ENCODE measurements at places on chromosomes 6 and 20.
A peak's percentile ranks its signal among the peaks of the same experiment; 100 is the strongest.

DNA sequence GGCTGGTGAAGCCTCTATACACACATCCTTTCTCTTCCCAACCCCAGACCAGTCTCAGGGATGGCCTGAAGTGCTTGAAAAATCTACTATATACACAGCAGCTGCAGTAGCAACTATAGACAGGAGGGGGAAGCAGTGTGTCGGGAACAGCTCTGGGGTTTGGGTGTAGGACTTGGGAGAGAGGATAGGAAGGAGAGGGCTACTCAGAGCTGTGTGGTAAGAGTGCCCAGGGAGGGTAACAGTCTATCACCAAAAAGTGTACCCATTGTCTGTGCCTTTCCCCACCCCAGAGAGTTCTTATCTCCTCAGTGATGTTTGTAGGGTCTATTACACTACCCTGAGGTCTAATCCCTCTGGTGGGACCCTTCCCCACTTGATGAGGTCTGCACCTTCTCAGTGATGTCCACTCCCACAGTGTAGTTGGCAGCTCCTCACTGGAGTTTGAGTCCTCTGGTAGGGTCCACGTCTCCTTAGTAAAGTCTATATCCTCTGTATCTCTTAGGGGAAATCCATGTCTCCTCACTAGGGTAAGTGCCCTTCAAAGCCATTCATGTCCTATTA, 1.5 kb upstream of the GGT7 start:
- DNase-seq: peak; percentile 91

GRCh38 chr6:12602951-12603672, 113.5 kb upstream of the PHACTR1 start:
- peak; percentile 73 for DNase-seq

DNA sequence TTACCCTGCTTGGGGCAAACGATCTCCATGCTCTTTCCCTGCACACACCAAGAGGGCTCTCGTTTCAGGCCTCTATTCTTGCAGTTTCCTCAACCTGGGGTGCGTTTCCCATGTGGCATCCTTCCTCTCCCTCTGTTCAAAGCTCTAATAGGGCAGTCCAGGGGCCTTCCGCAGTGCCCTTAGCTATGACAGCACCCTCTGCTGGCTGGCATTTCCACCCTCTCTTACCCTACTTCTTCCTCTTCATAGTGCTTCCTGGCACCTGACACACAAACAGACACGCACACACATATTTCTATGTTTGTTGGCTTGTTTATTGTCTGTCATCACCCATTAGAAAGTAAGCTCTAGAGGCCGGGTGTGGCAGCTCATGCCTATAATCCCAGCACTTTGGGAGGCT, 294.0 kb downstream of the CLIC5 start:
- DNase-seq: no peak

GRCh38 chr6:68126089-68126749, 508.9 kb upstream of the ADGRB3 start:
- no peak for DNase-seq

DNA sequence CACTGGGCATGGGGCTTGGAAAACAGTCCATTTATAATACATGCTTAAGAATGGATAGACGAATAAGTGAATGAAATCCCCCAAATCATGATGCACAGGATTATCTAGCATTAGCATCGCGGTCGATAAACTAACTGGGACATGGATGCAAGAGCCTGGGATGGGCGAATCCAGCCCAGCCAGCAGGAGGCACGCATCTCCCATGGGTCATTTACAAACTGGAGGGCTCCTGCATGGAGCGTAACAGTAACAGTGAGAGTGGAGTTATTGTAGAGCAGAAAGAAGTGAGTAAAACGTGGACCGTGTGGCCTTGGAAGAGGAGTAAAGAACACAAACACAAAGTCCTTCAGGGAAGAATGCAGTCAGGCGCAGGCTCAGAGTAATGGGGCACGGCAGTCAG, 136.5 kb downstream of the AGPAT4 start:
- no peak for DNase-seq

DNA sequence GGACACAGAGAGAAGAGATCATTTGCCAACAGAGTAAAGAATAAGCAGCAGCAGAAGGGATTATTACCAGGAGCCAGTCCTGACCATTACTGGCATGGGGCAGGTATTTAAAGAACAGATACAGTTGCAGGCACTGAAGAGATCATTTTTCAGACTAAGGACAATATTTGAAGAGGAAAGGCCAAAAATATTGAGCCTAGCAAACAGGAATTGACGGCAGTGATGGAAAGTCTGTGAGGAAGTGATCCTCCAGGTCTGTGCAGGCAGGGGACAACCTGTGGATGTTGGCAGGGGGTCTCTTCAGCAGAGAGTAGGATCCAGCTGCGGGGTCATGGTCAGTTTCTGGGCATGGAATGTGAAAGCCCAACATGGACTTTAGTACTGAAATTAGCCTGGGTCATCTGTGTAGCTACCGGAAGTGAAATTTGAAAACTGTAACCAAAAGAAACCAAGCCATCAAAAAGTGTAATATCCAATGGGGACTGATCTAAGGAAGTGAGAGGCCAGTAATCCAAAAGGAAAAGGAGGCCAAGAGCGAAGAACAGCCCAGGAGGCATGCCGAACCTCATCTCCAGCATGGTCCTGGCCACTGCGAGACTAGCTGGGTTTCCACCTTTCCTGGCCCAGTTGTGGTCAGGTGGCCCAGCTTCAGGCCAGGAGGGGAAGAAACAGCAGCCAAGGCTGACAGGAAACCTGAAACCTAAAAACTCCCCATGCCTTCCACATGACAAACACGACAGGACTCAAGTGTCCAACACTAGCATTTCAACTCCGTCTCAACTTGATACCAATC, 115.1 kb upstream of the TNFAIP3 start:
- DNase-seq: no peak

DNA sequence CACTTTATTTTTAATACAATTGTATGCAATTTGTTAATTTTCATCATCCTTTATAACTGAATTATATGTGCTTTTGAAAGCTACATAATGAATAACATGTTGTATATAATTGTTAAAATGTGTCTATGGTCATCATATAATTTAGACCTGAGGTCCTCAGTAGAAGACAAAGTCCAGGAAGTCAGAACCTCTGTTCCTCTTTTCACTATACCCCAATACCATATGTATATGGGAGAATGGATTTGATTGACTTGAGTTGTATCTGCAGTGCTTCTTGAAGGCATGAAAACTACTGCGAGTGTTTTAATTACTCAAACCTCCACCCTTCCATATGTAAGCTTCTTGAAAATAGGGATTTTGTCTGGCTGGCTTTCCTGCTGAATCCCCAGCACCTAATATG, 140.7 kb upstream of the NEDD9 start:
- no peak for DNase-seq

DNA sequence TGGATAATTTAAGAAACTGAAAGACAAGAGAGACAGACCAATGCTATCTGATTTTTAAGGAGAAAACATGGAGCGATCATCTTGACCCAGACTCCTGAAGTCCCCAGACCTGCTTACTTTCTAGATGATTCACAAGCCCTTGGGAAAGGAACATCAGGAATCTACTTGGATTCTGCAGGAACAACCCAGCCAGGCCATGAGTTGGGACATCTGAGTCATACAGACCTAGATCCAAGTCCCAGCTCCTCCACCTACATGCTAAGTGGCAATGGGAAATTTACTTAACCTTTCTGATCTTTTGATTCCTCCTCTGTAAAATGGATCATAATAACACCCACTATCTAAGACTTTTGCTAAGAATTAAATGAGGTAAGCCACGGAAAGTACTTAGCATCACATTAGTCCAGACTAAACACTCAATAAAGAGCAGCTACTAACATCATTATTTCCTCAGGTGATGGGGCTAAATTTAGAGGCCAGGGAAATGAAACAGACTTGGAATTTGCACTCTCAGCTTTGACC, 61.0 kb upstream of the MAFB start:
- DNase-seq: no peak

DNA sequence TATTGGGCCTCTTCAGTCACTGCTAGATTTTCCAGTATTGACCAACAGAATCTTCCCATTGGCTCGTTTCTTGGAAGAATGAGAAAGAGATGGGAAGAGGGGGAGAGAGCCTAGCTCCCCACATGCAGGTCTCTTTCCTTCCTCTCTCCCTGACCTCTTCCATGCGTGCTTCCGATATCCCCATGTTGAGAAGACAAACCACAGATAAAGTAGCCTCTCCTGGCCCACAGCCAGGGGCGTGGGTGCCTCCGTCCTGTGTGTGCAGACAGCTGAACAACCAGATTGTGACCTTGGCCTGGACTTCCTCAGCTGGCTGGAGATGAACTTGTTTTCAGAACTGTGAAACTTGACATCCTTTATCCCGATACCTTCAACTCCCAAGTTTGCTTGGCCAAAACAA, 71.0 kb downstream of the EDN3 start:
- no peak for DNase-seq

GRCh38 chr6:55636406-55637102, 57.6 kb upstream of the HMGCLL1 start:
- DNase-seq: peak; percentile 66

GRCh38 chr6:155306958-155307357, 7.3 kb downstream of the TFB1M start:
- no peak for DNase-seq

GRCh38 chr6:33957131-33957891, 153.5 kb upstream of the MLN start:
- no peak for DNase-seq

GRCh38 chr6:797479-798077, 104.6 kb upstream of the EXOC2 start:
- peak; percentile 80 for DNase-seq

DNA sequence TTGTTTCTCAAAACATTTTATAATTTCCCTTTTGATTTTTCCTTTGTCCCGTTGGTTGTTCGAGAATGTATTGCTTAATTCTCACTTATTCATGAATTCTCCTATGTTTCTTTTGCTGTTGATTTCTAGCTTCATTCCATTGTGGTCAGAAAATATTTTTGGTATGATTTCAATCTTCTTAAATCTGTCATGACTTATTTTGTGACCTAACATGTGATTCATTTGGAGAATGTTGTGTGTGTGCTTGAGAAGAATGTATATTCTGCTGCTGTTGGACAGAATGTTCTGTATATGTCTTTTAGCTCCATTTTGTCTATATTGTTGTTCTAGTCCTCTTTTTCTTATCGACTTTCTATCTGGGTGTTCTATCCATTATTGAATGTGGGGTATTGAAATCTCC, 286.2 kb upstream of the RNF217 start:
- peak; percentile 82 for DNase-seq

DNA sequence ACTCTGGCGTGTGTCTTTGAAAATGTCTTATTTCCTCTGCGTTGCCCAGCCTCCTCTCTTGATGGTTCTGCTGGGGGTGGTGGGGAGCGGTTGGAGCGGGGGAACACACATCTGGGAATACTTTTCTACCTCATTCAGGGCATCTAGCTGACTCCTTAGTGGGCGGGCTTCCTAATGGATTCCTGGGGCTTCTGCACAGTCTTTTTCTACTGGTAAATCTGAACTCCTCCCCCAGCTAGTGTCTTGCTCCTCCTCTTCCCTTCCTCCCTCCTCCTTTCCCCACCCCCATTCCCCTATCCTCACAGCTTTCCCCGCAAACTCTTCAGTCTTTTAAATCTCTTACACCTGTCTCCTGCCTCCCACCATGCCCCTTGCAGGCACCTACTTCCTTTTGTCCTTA, 74.4 kb downstream of the PRL start:
- no peak for DNase-seq

- no peak for DNase-seq
These were observed 120.4 kb downstream of the TOX2 start for GRCh38 chr20:44034965-44035635.

DNA sequence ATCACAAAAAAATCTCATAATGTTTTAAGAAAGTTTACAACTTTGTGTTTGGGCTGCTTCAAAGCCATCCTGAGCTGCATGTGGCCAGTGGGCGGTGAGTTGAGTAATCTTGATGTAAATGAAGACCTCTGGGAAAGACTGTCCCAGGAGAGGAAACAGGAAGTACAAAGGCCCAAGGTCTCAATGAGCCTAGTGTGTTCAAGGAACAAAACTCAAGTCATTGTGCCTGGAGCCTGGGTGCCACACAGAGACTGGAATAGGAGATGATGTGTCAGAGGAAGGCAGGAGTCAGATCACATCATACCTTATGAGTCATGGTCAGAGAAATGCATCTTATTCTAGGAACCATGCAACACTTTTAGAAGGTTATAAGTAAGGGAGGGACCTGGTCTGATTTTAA, 51.5 kb downstream of the COL19A1 start:
- DNase-seq: peak; percentile 32

- no peak for DNase-seq
These were observed 59.7 kb downstream of the TMEM200A start for GRCh38 chr6:130425537-130425936.

- DNase-seq: peak; percentile 59
These were observed 3.1 kb downstream of the TRAF3IP2 start for GRCh38 chr6:111602481-111603011.

- DNase-seq: no peak
These were observed 5.6 kb downstream of the PLCG1 start for GRCh38 chr20:41142919-41143318.

GRCh38 chr6:3001773-3002293, 2.1 kb downstream of the NQO2 start:
- peak; percentile 75 for DNase-seq

- no peak for DNase-seq
These were observed 72.5 kb downstream of the ARHGAP18 start for GRCh38 chr6:129637340-129638054.

- no peak for DNase-seq
These were observed 8.1 kb downstream of the HLA-DPA1 start for GRCh38 chr6:33065312-33065711.

DNA sequence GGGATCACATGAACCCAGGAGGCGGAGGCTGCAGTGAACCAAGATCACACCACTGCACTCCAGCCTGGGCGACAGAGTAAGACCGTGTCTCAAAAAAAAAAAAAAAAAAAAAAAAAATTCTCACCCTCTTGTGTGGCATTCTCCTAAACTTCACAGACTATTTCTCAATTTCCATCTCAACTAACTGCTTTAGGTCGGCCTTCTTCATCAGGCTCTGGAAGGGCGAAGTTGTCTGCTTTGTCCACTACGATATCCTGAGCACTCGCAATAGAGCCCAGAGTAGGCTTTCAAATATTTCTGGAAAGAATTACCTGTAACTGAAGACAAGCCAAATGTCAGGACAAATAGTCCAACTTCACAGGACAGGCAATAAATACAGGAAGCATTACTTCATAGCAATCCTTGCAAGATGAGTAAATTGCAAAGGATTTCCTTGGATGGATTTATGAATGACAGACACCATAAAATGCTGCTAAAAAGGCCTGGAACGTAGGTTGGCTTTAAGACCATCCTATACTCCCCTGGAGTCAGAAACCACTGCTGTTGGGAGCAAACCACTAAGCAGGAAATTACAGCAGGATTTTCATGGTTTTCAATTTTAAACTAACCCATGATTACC, 116.3 kb upstream of the SLC2A12 start:
- DNase-seq: peak; percentile 27

DNA sequence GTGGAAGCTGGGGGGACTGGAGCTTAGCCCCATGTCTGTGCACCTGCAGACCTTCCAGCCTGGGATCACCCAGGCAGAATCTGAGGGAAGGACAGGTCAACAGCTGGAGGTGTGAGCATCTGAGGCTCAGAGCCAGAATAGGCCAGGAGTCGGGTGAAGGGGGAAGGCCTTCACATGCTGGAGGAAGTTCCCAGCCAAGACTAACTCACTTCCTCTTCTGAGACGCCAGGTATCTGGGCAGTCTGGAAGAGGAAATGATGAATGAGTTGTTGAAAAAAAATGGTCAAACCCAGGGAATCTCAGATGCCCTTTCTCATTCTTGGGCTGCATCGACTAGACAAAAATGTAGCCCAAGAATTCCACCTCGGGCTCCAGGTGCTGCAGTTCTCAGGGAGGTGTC, 73.6 kb upstream of the TIAM2 start:
- no peak for DNase-seq
